ENCODE measurements at places on chromosomes 4 and X.

GRCh38 chrX:123432361-123433150, 248.5 kb downstream of the GRIA3 start:
- no peak for DNase-seq

- DNase-seq = no peak
These were observed 591.1 kb upstream of the BOD1L1 start for GRCh38 chr4:14218641-14219040.

- peak; percentile 9 for DNase-seq
These were observed 282.0 kb downstream of the ARHGAP24 start for GRCh38 chr4:85756938-85757337.

DNA sequence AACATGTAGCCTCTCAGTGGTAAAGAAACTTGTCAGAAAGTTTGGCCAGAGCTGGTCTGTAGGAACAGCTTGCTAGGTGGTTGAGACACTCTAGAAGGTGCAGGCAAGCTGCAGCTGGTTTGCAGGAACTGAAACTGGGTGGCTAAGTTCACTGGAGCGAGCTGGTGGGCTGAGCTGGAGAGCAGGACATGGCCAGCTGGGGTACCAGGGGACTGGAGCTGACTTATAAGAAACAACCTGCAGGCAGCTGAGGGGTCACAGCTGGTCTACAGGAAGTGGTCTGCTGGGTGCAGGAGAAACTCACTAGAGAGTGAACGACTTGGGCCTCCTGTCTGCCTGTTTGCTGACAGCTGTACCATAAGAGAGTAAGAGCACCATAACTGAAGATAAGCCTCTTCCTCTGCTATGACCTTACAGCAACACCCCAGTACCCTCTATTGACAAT, 157.1 kb upstream of the LNX1 start:
- no peak for DNase-seq

GRCh38 chr4:53714236-53715140, 123.2 kb upstream of the LNX1 start:
- DNase-seq = no peak

DNA sequence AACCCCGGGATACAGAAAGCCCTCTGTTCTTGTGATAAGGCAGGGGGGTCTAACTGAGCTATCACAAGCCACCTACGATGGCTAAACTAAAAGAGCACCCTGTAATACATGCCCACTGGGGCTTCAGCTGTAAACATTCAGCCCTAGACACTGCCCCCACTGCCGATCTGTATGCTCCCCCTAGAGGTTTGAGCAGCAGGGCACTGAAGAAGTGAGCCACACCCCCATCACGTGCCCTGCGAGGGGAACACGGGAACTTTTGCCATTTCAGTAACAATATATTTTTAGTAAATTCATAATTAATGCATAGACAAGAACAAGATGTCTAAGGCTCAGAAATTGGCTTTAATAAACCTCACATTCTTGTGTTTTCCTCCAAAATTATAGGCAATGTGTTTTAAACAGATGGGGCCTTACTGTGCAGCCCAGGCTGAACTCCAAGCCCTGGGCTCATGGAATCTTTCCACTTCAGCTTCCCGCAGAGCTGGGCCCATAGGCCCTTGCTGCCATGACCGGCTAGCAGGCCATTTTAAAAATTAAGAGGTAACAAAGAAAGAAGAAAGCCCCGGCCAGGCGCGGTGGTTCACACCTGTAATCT, 235.3 kb upstream of the SFRP2 start:
- no peak for DNase-seq

DNA sequence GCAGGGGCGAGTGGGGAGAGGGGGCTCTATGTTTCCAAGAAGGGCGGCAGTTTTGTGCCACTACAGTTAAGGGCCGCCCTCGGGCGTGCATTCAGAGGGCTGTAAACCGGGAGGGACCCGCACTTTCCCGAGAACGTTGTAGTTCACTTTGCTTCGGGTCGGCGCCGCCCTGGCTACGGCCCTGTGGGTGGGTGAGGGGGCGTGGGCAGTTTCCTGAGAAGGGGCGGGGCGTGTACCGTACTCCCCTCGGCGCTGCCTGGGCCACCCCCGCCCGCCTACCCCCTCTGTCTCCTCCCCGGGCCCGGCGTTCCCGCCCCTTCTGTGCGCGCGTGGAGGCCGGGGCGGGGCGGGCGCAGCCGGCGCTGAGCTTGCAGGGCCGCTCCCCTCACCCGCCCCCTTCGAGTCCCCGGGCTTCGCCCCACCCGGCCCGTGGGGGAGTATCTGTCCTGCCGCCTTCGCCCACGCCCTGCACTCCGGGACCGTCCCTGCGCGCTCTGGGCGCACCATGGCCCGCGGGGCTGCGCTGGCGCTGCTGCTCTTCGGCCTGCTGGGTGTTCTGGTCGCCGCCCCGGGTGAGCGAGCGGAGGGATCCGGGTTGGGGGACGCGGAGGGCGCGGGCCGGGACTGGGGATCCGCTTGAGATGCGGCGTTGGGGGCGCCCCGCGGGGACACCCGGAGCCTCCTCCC, at the start of gene CD99:
TSS of gene CD99 (plus strand) at position 440 of the 687 bp plus-strand sequence. CDS start at position 506, 66 bp downstream.
- DNase-seq = peak; percentile 95

DNA sequence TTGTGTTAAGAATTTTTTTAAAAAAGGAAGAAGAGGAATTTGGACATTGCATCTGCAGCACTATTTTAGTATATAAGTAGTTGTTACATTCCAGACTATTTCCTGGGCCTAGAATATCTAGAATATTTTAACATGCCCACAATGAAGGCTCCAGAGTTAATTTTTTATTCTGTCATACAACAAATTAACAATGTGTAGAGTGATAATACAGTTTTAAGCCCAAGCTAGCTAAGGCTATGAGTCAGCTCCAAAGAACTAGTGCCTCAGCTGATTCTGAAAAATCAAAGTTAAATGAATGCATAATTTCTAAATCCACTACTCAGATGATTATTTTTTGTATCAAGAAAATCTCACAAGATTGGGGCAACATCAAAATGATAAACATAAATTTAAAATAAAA, 231.4 kb downstream of the PRDM5 start:
- DNase-seq = no peak

GRCh38 chrX:10577853-10578252, 42.5 kb downstream of the MID1 start:
- peak; percentile 17 for DNase-seq

- DNase-seq = no peak
These were observed 130.6 kb upstream of the FAT1 start for GRCh38 chr4:186854256-186854655.

DNA sequence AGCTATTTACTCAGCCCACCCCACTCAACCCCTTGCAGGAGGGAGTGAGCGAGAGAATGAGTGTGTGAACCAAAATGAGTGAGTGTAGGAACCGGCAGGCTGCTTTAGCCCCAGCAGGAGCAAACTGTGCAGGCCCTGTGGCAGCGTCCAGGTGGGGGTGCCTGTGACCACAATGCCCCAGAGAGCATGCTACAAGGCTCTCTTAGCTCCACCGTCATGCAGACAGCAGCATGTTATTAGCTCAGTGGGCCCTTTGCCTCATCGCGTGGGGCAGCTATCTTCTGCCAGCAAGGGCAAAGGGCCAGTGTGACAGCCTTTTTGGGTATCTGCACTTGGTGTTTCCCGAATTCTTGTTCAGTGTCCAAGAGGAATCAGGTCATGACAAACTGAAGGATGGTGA, 271.3 kb downstream of the GPM6A start:
- no peak for DNase-seq

GRCh38 chr4:144350706-144351105, 210.2 kb upstream of the GYPA start:
- DNase-seq = no peak

GRCh38 chrX:1516596-1517104, 20.3 kb downstream of the P2RY8 start:
- no peak for DNase-seq

- DNase-seq = no peak
These were observed 119.7 kb upstream of the NWD2 start for GRCh38 chr4:37124800-37125199.

DNA sequence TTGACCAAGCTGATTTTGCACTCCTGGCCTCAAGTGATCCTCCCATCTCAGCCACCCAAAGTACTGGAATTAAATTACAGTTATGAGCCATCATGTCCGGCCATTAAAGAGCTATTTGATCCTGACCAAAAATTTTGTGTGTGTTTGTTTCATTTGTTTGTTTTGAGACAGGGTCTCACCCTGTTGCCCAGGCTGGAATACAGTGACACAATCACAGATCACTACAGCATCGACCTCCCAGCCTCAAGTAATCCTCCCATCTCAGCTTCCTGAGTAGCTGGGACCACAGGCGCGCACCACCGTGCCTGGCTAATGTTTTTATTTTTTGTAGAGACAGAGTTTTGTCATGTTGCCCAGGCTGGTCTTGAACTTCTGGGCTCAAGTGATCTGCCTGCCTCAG, 82.9 kb upstream of the RBPJ start:
- no peak for DNase-seq

DNA sequence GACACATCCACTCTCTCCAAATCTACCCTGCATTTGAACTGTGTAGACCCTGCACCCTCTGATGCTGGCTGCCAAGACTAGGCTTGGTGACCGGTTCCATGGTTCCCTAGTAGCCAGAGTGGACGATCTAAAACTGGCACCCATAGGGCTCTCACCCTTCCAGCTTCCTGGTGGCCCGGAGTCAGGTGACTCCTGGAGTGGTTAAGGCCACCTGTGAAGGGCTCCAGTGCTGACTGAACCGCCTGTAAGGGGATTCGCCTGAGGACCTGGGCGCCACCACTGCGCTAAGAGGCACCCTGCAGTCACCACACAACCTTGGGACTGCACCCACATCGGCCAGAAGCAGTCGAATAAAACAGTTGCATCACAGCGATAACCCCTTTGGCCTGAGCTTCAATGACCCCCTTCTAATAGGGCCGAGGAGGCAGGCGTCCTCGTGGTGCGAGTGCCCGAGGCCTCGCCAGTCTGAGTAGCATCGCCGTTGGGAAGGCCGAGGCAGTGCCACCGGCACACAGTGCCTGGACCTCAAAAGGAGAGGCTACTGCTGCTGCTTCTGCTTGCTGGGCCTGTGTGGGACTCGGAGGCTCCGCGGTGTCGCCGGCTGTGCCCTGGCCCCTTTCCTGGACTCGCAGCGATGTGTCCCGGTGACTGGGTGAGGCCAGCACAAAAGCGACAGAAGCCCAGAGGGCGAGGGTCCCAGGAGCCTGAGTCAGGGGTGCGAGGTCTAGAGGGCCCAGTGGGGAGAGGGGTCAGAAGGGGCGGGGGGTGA, 6.5 kb downstream of the HMX1 start:
- DNase-seq = no peak

DNA sequence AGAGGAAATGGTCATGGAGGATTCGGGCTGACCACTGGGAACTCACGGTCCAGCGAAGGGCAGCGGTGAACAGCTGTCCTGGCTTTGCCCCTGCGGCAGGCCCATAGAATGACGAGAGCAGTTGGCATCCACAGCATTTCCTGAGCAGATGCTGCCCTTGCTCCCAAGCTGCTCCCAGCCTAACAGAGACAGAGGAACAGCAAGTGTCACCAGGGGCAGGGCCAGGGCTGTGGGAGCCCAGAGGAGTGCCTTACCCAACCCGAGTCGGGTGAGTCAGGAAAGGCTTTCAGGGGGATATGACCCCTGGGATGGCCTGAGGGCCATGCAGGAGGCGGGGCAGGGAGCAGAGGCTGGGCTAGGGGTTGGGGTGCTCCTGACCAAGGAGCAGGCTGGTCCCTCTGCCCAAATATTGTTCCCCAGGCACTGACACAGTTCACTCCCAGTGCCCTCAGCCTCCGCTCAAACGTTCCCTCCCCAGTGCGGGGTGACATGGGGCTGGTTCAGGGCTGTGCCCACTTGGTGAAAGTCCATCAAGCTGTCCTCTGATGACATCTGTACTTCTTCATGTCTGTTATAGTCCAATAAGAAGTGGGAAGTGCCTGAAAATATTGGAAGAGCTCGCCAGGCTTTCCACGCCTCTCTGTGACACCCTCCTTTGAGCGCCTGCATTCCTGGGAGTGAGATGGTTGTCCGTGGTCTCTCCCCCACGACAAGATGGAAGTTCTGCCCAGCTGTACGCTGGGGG, 64.7 kb upstream of the GPR78 start:
- DNase-seq = no peak

DNA sequence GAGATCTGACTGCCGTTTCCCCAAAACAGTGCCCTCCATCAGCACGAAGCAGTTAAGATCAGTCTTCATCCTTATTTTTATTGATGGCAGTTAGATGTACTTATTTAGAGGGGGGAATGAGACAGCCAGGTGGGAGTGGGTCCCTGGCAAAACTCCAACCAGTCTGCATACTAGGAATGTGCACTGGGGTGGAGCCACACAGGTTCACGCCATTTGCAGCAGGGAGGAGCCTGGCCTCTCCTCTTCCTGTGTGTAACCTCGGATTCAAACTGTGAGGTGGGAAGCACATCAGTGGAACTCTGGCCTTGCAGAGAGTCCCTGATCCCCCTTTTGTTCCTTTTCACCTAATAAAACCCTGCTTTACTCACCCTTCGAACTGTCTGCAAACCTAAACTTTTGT, 987.7 kb upstream of the GRIA3 start:
- no peak for DNase-seq

GRCh38 chr4:126779436-126780166, 853.2 kb upstream of the INTU start:
- no peak for DNase-seq

- no peak for DNase-seq
These were observed 365.5 kb downstream of the GBA3 start for GRCh38 chr4:23058165-23058776.

DNA sequence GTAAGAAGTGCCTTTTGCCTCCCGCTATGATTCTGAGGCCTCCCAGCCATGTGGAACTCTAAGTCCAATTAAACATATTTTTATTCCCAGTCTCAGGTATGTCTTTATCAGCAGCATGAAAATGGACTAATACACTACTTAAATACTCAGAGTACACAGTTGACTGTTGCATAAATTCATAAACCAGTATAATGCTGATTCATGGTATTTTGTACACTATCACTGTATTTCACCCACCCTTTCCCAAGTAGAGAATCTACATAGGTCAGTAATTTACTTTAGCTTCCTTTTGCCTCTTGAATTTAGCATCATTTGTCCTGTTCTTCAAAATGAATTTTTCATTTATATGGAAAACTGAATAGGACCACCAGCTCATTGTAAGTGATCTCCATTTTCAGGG, 58.3 kb upstream of the FHDC1 start:
- DNase-seq = no peak

GRCh38 chrX:154477891-154478477, 1.1 kb downstream of the LAGE3 start:
- no peak for DNase-seq

DNA sequence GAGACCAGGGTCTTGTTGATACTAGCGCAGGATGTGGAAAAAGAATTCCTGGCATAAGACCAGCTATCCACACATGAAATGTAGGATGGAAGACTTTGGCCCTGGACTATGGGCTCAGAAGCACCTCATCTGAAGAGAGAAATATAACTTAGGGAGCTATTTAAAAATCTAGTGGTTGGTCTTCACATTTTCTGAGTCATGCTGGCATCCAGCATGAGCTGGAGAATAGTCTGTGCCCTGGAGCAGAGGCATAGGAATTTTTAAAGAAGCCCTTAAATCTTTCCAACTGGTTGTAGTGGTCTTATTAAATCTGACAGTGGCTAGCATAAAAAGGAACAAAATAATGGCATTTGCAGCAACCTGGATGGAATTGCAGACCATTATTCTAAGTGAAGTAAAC, 86.3 kb downstream of the SMARCA5 start:
- DNase-seq = no peak

GRCh38 chr4:155772459-155773195, 13.8 kb downstream of the GUCY1B1 start:
- no peak for DNase-seq

GRCh38 chrX:22527302-22527701, 254.6 kb downstream of the CBLL2 start:
- DNase-seq = no peak
